ENCODE measurements at places on chromosomes 16 and 17.

DNA sequence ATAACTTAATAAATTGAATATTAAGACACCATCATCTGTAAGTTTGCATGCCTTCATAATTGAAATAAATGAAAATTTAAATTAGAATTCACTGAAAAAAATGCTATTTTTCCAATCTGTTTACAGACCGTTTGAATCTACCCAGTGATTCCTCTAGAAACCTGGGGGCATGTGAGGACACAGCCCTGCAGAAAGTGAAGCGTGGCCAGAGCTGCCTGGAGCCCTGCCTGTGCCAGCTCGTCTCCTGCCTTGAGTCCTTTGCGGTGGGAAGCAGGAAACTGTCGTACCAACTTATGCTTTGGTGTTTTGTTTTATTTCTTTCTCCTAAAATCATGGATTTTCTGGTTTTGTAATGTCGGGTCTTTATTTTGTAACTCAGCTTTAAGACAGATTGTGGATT is 67.8 kb upstream of the FA2H start:
- no peak for DNase-seq

DNA sequence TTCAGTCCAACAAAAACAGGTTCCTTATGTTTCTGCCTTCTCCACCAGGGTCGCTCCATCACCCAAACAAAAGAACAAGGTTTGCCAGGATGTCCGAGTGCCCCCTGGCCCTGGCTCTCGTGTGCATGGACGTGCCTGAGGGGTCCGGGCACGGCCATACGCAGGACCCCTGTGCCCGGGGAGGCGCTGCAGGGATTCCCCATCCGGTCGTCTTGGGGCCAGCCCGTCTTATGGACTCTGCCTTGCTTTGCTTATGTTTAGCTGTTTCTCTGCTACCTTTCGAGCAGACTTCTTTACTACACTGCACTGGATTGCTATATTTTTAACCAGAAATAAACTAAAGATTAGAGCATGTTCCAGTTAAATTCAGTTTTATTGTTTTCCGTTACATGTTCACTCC is 68.0 kb downstream of the KLHDC4 start:
- no peak for DNase-seq

GRCh38 chr17:72152387-72152929 is 31.6 kb downstream of the SOX9 start:
- no peak for DNase-seq

GRCh38 chr17:65290616-65291015 is 153.4 kb downstream of the RGS9 start:
- DNase-seq, result no peak

- DNase-seq, result no peak
These were observed 299.8 kb downstream of the SEC14L1 start for GRCh38 chr17:77440560-77440981.

DNA sequence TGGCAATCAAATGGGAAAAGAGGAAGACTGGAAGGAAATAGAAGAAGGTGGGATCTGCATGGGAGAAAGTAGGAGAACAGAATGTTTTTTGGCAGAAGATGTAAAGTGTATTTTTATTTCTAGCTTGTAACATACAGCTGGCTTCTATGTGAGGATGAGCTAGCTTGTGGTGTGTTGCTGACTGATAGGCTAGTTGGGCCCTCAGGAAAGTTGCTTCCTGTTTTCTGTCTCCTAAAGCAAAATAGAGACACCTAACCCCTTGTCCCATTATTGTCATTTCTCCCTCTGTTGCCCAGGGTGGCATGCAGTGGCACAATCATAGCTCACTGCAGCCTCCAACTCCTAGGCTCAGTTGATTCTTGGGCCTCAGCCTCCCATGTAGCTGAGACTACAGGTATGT is 15.9 kb downstream of the TNRC6A start:
- no peak for DNase-seq

GRCh38 chr17:27756467-27757371 is 43.6 kb downstream of the NOS2 start:
- DNase-seq, result no peak
